ENCODE measurements at places on chromosomes 1 and 21.

DNA sequence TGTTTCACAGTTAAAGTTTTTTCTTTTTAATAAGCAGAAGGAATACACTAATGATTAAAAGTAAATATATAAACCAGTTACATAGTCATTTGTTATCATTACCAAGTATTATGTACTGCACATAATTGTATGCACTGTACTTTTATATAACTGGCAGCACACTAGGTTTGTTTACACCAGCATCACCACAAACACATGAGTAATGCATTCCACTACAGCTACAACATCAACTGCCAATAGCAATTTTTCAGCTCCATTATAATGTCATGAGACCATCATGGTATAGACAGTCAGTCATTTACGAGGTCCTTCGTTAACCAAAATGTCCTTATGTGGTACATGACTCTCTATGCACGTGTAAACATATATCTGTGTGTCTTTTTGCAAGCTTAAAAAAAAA, 35.2 kb downstream of the SCYL3 start:
- DNase-seq: no peak

DNA sequence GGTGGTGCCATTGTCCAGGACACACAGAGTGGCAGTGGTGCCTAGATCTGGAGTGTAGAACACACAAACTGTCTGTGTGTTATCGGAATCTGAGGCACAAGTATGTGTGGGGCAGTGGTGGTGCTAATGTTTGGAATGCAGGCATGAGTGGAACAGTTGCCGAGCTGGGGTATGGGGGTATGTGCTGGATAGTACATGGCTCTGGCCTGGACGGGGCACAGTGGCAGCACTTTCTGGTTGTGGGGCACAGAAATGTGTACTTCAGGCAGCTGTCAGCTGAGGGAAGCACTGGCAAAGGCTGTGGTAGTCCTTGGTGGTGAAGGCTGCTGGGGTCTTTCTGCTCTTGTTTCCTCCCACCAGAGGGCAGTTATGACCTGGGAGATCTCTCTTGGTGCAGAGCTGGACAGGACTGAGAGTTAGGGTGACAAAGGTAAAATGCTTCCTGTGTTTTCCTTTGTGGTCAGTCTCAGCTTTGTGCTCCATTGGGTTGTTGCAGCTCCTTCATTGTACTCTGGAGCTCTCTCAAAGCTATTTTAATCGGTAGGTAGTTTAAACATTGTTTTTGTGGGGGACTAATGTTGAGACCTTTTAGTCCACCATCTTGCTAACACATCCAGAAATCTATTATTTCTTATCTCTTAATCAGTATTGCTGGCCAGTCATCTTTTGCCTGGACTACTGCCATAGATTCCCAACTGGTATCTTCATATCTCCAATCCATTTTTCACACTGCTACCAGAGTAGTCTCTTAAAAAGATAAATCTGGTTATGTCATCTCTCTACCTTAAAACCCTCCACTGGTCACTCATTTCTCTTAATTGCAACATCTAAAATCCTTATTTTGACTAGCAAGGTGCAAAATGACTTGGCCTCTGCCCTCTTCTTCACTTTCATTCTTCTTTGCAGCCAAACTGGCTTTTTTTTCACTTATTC, 83.9 kb upstream of the NBPF4 start:
- no peak for DNase-seq

- no peak for DNase-seq
Measured at GRCh38 chr1:87149241-87150041, 179.2 kb upstream of the LMO4 start.

DNA sequence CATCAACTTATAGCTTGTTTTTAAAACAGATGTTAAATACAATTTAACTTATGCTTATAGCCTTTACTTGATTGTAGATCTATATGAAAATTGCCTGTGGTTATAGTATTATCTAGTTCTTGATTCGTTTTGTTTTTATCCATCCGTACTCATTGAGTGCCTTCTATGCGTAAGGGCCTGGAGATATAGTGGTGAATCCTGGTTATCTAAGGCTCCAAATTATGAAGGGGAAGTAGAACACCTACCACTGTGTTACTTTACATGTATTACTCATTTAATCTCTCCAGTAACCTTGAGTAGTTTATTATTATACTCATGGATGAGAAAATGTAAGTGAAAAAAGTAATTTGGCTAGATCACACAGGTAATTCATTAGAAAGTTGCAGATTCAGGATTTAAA, 121.8 kb downstream of the OSBPL9 start:
- no peak for DNase-seq

- DNase-seq: no peak
Measured at GRCh38 chr1:94709891-94710581, 110.1 kb upstream of the SLC44A3 start.

GRCh38 chr1:160256396-160257046, 5.8 kb downstream of the DCAF8 start:
- no peak for DNase-seq

GRCh38 chr1:234433563-234434285, 45.3 kb downstream of the TARBP1 start:
- DNase-seq: no peak

DNA sequence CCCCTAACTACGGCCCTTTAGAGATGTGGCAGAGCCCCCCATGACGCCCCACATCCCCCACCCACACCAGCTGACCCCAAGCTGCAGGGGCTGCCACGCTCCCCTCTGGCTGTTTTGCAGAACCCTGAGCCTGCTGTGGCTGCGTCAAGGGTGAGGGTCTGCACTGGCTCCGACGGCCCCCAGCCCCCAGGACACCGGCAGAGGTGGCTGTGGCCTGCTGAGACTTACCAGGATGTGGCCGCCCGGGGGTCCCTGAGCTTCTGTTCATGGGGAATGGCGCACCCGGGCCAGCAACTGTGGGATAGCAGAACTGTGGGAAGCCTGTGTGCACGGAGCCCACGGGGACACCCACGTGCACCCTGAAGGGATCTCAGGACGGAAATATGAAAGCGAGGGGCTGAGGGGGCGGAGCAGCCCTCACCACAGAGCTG, 12.8 kb upstream of the RNF223 start:
- DNase-seq: no peak

DNA sequence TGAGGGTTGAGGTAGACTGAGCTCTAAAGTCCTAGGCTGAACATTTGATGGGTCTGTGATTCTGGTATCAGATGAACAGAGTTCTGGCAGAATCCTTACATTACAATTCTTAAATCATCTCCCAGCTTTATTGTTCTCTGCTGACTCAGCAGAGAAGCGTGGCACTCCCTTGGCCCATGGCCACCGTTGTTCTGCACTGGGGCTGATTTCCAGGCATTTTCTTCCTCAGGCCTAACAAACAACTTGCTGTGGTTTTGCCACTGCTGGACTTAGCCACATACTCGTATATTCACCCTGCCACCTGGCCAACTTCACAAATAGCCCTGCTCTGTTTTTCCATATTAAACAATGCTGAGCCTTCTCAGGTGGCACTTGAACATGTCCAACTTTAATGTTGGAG, 223.2 kb downstream of the TNR start:
- DNase-seq: no peak

GRCh38 chr1:209756615-209757445, 977 bp downstream of the TRAF3IP3 start:
- no peak for DNase-seq

DNA sequence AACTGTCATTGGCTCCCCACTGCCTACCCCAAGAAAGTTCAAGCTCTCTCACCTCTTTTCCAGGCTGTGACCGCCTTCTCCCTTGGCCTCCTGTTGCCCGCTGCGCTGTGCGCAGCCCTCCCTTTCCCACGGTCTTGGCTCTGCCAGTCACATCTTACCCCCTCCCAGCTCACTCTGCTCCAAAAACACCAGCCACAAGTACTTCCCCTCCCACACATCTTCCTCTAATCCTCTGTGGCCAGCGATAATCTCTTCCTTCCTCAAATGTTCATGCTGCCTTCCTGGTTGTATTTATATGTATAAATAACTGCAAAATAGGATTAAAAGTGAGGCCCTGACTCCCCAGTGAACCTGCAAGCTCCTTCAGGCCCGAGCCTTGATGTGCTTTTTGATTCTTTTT, 81.8 kb downstream of the AJAP1 start:
- no peak for DNase-seq

DNA sequence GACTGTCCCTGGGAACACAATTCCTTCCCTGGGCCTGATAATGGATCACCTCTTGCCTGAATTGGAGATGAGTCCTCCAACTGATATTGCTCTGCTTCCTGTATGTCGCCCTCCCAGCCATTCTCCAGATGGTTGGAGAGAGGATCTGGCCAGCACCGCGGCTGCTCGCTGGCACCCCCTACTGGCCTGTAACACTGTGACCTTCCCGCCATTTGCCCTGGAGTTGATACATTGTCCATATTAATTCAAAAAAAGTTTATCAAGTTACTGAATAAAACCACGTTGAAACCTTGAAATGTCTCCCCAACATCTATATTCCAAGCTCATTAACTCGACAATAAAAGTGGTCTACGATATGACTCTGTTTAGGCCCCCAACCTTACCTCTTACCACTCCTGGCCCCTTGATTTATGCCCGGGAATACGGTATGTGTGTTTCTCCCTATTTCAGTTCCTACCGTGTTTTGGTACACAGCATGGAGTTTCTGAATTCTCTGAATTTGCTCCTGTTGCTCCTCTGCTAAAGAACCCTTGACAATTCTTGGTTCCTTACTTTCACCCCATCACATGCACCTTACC, 241.8 kb upstream of the KIAA0040 start:
- DNase-seq: no peak

DNA sequence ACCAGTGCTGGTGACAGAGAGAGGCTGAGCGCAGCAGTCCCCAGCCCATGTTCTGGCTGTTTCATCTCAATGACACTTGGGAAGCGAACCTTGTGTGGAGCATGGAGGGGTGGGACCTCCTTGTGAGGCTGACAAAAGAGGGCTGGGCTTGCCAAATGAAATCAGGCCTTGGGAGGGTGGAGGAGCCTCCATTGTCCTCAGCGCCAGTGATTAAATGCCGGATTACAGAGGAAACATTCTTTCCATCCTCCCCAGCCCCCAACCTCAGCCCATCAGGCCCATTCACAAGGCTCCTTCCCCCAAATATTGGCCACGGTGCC, 63.3 kb upstream of the PAXBP1 start:
- DNase-seq: no peak

GRCh38 chr1:109454497-109455133, 11.7 kb upstream of the SYPL2 start:
- DNase-seq: no peak

GRCh38 chr1:74775735-74776134, 42.8 kb downstream of the TYW3 start:
- no peak for DNase-seq

GRCh38 chr1:228226956-228227791, 19.3 kb downstream of the OBSCN start:
- no peak for DNase-seq

DNA sequence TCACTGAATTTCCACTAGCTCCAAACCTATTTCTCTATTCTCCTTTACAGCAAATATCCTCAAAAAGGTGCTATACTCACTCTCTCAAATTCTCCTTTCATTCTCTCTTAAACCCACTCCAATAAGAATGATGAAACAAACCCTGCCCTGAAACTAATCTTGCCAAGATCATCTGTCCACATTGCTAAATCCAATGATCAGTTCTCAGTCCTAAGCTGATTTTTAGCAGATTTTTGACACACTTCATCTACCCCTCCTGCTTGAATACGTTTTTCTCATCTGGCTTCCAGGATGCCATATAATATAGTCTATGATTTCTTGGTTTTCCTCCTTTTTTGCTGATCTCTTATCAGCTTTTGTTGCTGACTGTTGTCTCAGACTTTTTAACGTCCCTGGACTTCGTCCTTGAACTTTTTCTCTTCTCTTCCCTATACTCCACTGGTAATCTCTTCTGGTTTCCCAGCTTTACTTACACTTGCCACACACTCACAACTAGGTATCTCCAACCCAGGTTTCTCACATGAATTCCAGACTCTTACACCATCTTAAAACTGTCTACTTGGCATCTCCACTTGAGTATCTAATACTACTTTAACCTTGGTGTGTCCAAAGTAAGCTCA, 35.3 kb downstream of the RERE start:
- no peak for DNase-seq

DNA sequence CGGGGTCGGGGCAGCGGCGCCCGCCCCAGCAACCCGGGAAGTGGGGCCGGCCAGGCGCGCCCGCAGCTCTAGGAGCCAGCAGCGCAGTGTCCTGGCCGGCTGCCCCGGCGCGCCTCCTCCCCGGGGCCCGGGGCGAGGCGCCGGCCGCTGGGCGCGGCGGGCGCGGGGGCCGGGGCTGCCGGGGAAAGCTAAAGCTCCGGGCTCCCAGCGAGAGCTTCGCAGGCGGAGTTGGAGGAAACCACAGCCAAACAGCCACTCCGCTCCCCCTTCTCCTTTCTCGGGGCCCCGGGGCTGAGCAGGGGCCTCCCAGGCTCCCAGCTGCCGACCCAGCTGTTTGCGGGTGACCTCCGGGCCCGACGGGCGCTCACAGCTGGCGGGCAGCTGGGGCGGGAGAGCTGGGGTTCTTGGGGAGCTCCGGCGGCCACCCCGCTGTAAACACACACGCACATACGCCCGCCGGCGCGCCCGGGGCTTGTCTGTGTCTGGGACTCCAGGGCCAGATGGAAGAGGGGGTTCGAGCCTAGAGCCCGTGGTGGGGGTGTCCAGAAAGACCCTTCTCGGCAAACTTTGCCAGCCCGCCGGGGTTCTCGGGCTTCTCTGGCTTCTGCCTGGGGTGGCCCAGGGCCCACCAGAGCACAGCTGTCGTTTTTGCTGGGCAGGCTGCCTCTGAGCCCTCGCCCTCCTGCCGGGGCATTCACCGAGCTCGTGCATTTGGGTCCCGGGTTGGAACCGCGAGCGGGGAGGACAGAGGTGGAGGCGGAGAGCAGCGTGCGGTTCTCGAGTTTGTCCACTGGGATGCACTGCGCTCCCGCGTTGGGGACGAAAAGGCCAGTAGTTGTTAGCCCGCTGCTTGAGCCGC, 1.5 kb downstream of the AJAP1 start:
- no peak for DNase-seq

GRCh38 chr1:114750780-114751179, 7.0 kb downstream of the CSDE1 start:
- DNase-seq: no peak

GRCh38 chr1:167654975-167655575, 25.0 kb downstream of the RCSD1 start:
- DNase-seq: no peak

DNA sequence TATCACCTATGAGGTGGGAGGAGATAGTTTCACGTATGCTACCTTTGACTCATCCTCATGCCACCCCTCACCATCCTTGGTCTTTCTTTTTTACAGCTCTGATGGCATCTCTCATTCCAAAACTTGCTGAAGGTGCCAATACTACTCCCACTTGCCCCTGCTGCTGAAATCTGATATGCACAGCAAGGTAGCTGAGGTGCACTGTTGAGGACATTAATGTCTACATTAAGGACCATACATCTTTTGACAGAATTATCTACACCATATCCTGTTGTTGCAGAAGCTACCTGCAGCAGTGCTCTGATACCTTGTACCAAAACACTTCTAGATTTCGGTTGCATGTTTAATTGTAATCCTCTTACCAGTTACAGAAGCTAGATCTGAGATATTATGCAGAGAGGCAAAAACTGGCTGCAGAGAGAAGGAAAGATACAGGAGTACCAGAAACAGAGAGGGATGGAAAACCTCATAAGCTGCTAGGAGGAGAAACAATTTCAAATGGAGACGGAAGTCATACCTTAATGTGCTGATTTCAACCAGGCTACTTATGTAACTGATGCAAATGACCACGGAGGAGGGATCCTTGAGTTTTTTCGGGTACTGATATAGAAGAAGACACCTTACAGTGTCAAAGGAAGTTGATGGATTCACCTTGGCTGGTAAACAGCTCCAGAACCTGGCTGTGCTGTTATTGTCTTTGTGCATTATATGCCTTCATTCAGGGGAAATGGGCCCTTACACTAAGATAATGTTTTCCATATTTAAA, 19.3 kb upstream of the PTPRC start:
- DNase-seq: no peak

- DNase-seq: no peak
Measured at GRCh38 chr1:15248216-15248615, 1.2 kb downstream of the FHAD1 start.
